ENCODE measurements at places on chromosomes 4 and X.

GRCh38 chr4:114435116-114435515, 163.5 kb upstream of the UGT8 start:
- DNase-seq = no peak

GRCh38 chr4:59704616-59705015, 1495.5 kb upstream of the ADGRL3 start:
- DNase-seq = no peak

DNA sequence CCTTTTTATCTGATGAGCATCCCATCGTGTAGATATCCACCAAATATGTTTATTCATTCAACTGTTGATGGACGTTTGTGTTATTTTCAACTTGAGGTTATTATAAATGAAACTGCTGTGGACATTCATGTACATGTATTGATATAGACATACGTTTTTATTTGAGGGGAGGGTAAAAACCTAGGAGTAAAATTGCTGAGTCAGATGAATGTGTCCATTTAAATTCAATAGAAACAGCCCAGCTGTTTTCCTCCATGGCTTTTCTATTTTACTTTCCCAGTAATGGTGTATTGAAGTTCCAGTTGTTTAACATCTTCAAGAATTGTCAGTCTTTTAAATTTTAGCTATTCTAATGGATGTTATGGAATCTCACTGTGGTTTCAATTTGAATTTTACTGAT, 348.7 kb upstream of the GALNTL6 start:
- DNase-seq = no peak

DNA sequence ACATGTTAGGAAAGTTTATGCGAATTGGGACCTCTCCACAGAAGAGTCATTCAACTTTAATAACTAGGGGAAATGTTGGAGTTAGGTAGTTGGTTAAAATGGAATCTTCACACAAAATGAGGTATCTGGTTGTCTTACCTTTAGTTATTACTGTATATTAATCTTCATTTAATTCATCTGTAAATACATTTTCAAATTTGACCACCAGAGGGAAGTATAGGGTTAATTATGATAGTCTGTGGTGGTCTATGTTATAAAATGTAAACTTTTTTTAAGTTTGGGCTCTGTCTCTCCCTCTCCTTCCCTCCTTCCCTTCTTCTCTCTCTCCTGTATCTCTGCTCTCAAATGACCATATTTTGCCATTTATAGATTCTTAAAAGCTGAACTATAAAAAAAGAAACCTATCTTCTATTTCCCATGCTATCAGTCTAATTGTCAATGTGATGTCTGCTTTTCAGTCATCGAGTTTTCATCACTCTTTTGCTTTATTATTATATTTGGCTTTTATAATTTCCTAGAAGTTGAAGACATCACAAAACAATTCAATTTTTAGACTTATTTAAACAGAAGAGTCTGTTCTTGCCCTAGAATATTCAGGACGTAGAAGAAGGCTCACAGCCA, 49.8 kb downstream of the TMEM144 start:
- peak; percentile 35 for DNase-seq

DNA sequence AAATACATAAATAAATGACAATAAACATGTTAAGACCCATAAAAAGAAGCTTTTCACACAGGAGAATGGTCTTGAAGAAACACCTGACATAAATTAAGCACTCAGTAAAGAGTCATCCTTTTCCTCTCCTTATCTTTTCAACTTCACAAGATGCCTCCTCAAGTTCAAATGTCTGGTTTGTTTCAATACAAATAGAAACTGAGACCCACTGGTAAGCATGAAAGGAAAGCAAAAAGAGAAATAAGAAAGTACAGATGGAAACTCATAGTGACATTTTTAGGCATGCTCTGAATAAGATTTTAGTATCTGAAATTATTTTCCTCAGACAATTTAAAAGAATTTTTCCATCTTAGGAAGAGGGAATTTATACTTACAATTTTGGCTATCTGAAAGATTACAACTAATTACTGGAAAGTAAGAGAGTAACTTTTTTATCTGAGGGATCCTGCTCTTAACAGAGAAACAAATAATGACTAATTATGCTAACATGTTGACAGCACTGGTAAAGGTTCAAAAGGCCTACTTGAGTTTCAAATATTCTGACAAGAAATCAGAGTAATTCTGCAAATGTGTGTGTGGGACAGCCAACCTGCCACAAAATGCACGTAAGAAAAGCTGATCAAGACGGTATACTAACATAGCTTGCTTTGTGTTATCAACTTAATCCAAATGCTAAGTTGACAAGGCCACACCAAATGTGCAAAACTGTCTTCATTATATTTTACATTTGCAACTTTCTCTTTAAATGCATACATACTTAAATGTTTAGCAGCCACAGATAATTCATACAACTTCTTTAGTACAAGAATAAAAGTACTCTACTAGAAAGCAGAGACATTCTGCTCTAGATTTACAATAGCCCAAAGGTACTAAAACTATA, 113.0 kb downstream of the IQCM start:
- no peak for DNase-seq

DNA sequence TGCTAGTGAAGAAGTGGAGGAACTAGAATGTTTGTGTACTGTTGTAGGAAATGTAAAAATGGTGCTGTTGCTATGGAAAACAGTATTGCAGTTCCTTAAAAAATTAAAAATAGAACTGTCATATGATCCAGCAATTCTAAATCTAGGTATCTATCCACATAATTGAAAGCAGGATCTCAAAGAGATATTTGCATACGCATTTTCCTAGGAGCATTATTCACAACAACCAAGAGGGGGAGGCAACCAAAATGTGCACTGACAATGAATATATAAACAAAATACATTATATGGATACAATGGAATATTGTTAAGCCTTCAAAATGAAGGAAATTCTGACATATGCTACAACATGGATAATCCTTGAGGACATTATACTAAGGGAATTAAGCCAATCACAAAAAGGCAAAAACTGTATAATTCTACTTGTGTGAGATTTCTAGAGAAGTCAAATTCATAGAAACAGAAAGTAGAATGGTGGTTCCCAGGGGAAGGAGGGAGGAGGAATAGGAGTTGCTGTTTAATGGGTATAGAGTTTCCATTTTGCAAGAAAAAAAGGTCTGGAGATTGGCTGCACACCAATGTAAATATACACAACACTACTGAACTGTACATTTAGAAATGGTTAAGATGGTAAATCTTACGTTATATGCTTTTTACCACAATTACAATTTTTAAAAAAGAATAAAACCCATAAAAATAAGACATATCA, 35.6 kb upstream of the KCNE5 start:
- DNase-seq = no peak

GRCh38 chrX:124475358-124475757, 129.0 kb downstream of the SH2D1A start:
- no peak for DNase-seq

GRCh38 chrX:78796916-78797315, 49.4 kb downstream of the LPAR4 start:
- DNase-seq = no peak

GRCh38 chr4:14259936-14260335, 632.4 kb upstream of the BOD1L1 start:
- DNase-seq = no peak
